GM12892 (cell line): ENCODE measurements at places on chromosomes 12 and 14.

- no peak for DNase-seq
These were observed 191.3 kb upstream of the AMIGO2 start for GRCh38 chr12:47270782-47271664.

DNA sequence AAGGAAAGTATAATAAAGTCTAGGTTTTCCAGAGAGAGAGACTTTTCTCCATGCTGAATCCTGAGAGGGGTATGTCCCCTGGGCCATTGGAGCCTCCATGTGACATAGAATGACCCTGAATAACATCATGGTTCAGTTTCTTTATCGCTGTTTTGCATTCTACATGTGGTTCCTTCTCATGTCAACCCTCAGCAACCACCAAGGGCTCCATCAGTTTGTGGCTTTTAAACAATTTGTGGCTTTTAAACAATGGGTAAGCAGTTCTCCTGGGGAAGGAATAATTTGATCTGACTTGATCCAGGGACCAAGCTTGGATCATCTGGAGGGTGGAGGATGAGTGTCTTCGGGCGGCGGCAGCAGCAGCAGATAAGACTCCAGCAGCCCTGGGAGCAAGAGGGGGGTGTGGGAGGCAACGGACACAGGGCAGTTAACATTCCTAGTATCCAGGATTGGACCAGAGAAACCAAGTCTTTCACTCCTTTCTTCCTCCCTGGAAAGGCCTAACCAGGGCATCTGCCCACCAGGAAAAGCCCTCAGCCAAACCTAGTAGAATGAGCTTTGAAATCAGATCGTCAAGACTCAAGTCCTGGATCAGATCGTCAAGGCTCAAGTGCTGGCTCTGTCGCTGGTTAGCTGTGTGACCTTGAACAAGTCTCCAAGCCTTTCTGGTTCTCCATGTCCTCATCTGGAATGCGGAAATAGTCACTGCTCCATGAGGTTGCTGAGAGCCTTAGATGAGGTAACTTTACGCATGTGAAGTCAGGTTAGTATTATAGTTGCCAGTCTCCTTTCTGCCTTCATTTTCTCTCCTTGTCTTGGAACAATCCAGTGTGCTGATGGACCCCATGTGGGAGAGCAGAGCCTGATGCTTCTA, 27.8 kb upstream of the FAM222A start:
- no peak for DNase-seq

DNA sequence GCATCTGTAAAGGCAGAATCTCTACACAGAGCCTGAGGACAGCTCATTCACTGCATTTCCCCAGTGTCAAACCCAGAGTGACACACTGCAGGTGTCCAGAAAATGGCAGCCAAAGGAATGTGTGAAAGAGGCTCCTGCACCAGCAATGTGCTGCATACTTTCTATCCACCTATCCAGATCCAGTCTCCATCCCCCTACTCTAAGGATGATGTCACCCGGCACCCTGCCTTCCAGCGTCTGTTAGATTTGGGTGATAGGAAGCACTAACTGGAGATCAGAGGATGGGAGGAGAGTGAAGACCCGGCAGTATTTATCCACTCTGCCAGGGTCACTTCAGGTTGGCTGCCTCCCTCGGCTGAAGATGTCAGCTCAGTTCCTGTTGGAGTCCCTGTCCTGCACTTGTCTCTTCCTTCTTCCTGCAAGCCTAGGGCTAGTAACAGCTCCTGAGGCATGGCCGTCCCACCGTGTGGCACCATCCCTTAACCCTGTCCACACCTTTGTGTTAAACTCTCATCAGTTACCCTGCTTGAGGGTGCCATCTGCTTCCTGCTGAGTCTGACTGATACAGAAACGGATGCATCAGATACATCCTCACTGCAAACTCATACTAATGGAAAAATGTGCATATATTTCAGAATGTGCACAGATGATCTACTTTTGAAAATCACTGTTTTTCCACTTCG, 13.0 kb upstream of the GPR68 start:
- DNase-seq: no peak

GRCh38 chr12:115988212-115988611, 289.3 kb downstream of the MED13L start:
- no peak for DNase-seq

GRCh38 chr12:117085318-117085947, 13.8 kb downstream of the TESC start:
- DNase-seq: no peak

- DNase-seq: no peak
These were observed 100.8 kb downstream of the TMTC3 start for GRCh38 chr12:88242939-88243338.

- no peak for DNase-seq
These were observed 12.2 kb downstream of the KLC1 start for GRCh38 chr14:103641161-103641560.

GRCh38 chr12:83143950-83144349, 457.2 kb downstream of the TMTC2 start:
- DNase-seq: no peak
